ENCODE measurements at places on chromosomes 7 and 10.

- no peak for DNase-seq
Measured at GRCh38 chr10:122034149-122034756, 45.3 kb downstream of the TACC2 start.

GRCh38 chr10:106935978-106936451 is 228.5 kb downstream of the SORCS1 start:
- DNase-seq = no peak

DNA sequence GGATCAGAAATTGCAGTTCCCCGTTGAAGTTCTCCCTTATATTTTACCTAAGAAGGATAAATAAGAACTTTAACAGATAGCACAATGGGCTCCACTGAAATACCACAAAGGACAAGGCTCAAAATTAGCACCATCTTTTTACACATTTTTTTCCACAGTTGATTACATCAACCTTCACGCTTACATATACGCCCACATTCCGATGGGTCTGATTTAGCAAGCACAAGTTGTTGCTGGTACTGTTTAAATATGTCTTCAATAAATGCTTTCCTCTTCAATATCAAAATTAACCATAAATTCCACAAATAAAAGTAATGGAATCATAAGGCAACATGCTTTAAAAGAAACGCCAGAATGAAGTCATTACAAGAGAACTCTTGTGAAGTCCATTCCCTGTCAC is 79.5 kb downstream of the NEBL start:
- DNase-seq = no peak

DNA sequence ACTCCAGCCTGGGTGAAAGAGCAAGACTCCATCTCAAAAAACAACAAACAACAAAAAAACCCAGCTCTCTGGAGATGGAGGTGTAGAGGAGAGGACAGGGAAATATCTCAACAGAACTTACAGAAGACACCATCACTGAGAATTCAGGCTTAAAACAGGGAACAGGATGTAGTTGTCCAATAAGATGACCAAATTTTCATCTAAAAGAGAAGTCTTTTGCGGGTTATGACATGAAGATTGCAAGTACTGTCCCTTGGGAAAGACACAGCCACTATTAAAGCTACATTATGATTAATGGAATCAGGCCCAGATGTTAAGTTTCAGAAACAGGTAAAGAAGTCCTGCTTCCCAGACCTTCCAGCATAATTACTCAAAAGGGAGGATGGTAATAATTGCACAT is 235.2 kb upstream of the NRP1 start:
- DNase-seq = no peak

GRCh38 chr7:116650436-116650835 is 21.6 kb upstream of the MET start:
- no peak for DNase-seq

- no peak for DNase-seq
Measured at GRCh38 chr10:18202680-18203460, 62.6 kb downstream of the CACNB2 start.

DNA sequence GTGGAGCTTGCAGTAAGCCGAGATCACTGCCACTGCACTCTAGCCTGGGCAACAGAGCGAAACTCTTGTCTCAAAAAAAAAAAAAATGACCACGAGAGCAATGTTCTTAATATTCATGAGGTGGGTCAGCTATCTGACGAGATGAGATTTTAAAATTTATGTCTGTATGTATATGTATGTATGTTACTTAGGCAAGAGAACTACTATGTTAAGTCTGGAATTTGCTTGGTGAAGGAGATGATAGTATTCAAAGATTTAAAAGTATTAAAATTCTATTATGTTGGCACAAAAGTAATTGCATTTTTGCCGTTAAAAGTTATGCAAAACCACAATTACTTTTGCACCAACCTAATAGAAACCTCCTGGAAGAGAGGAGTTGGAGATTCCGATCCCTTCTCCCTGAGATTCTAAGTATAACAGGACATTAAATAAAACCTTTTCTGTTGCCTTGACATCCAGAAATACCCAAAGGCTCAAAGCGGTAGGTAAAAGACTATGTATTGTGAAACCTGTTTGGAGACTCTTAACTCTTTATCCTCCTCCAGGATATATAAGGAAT is 114.3 kb upstream of the TNS3 start:
- DNase-seq = no peak

DNA sequence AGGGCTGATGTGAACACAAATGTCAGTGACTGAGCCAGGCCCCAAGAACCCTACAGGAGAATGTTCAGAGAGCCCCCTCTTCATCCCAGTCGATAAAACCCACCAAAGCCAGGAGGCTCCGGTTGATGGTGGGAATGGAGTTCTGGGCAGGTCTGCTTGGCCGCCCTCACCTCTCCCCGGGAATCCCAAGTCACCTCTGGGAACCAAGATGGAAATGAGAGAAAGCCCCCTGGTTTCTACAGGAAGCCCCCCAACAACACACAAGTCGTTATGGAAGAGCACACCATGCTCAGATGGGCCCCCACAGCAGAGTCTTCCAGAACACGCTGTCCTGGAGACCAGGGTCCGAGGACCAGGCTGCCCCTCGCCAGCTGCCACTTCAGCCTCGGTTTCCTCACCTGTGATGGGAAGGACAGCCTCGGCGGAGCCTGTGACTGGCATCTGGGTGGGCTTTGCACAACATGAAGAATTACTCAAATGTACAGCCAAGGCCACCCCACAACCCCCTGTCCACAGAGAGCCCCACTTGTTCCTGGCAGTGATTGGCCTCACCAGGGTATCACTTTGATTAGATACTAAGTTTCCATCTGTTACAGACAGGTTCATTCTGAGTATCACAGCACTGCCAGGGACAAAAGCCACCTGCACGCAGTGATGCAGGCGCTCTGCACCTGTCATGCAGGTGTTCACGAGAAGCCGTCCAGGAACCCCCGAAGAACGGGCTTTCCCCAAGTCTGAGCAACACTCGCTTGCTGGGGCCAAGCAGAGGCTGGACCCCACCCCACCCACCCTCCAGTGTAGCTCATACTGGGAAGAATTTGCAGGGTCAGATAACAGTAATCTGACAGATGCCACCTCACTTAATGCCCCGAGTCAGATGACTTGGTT is 57.6 kb downstream of the MKI67 start:
- no peak for DNase-seq

DNA sequence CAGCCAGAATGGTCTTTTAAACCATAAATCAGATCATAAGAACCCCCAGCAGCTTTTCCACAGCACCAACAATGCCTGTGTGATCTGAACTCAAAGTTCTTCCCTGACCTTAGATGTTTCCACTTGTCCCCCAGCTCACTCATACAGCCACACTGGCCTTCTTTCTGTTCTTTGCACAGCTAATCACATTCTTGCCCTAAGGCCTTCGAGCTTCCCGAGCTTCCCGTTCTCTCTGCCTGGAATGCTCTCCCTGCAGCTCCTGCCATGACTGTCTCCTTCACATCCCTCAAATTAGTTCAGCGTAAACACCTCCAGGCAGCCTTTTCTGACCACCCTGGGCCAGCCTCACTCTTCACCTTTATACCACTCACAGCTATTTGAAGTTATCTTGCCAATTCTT is 166.8 kb upstream of the NFE2L3 start:
- DNase-seq = no peak

DNA sequence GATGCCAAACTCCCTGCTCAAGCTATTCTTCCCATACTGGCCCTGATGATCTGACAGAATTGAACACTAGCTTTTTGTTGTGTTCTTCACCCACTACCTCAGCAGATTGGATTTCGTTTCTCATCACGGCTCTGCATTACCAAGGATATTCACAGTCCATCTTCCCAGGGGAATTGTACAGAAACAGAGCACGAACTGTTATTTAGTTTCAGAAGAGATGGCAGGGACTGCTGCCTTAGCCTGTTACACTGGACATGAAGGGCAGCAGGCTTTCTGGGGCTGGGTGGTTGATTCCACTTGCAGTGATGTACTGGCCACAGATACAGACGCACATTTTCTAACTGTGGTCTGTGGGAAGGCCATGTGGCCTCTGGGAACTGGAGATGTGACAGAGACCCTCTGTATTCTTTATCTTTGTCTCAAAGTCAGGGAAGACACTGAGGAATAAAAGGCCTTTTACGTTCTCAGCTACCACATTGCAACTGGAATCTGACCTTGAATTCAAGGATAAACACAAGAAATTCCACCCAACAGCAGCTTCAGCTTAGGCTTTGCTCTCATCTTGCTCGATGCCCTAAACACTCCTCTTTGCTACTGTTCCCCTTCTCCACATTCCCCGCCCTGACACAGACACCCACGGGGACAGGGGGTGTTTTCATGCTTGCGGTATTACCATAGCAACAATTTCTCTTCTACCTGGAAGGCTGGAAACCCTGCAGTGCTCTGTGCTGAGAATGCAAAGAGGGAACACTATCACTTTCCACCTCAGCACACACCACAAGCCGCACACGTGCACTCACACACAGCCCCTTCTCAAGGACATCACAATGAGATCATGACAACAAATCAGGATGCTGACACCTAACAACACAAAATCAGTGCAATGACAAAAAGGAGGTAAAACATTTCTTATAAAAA is 81.7 kb downstream of the RNF216 start:
- DNase-seq = peak; percentile 68

DNA sequence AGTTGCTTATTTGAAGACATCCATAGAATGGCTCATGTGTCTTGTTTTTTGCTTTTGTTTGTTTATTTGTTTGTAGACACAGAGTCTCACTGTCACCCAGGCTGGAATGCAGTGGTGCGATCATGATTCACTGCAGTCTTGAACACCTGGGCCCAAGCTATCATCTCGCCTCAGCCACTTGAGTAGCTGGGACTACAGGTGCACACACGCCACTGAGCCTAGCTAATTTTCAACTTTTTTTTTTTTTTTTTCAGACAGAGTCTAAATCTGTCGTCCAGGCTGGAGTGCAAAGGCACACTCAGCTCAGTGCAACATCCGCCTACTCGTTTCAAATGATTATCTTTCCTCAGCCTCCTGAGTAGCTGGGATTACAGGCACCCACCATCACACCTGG is 83.3 kb upstream of the KLF6 start:
- DNase-seq = no peak

DNA sequence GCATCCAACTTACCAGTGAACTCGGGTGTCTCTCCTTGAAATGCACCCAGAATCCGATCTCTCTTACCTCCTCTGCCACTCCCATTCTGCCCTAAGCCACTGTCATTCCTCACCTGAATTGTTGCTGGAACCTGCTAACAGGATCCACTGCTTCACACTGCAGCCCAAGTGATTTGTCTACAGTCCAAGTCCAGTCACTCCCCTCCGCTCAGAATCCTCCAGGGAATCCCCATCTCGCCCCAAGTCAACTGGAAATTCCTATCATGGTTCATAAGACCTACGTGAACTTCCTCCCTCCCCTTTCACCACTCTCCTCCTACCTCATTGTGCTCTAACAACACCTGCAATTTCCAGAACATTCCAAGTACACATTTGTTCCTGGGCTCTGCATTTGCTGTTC is 91.3 kb downstream of the SCRN1 start:
- DNase-seq = no peak

DNA sequence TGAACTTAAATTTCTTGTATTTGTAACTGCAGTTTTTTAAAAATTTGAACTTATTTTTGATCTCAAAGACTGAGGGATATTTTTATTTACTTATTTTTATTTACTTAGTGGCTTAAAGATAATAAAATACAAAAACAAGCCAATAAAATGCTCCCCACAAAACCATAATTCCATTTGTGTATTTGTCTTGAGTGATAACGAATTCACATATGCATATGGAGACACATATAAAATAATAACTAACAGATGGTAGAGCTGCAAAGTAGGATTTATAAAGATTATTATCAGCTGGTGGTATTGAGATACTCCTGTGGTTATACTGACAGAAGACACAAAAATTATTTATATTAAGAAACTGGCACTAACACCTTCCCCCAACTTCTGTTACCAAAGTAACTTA is 90.2 kb upstream of the RPA3 start:
- no peak for DNase-seq

GRCh38 chr10:127903789-127904188 is 3.1 kb upstream of the PTPRE start:
- no peak for DNase-seq

DNA sequence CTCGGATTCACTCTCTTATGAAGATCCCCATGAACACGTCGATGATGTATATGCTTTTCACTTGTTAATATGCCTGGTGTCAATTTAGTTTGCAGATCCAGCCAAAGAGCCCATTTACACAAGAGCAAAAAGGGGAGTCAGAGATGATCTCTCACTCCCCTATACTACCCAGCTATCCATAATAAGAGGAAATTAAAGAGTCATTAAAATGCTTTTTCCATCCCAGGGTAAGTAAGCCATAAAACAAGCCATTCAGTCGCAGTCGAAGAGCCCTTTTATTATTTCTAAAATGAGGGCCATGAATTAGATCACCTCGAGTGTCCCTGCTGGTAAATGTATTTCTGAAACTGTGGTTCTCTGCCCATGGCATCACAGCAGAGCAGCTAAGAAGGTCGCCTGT is 41.2 kb downstream of the CHCHD3 start:
- DNase-seq = no peak

DNA sequence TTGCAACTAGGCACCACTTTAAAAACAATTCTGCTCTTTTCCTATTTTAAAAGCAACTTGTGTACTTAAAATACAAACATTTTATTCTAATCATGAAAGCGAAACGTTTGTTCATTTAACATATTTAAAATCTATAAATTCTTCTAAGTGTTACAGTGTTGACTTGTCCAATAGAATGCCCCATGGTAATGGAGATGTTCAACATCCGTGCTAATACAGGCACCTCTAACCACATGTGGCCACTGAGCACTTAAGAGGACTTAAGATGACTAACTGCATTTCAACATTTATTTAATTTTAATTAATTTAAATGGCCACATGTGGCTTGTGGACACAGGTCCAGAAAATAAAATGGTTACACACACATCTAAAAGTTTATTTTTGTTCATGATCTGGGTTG is 115.1 kb downstream of the TPK1 start:
- no peak for DNase-seq

DNA sequence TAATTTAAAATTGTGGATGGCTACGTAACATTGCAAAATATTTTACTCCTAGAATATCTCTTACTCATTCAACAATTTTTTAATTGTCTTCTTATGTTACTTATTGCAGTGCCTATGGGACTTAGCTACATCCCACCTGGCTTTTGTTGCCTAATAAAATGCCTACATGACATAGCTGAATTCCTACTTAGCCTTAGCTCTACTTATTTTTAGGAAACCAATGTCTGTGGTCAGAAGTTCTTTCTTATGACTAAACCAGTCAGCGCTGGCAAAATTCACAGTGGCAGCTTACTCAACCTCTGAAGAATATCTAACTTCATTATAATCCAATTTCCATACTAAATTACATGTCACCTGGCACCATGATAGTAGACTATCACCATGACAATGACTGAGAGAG is 1612.4 kb upstream of the LRRTM3 start:
- no peak for DNase-seq

- DNase-seq = no peak
Measured at GRCh38 chr7:38215115-38215514, 37.1 kb downstream of the STARD3NL start.

GRCh38 chr7:40419806-40420205 is 285.0 kb downstream of the SUGCT start:
- DNase-seq = no peak

DNA sequence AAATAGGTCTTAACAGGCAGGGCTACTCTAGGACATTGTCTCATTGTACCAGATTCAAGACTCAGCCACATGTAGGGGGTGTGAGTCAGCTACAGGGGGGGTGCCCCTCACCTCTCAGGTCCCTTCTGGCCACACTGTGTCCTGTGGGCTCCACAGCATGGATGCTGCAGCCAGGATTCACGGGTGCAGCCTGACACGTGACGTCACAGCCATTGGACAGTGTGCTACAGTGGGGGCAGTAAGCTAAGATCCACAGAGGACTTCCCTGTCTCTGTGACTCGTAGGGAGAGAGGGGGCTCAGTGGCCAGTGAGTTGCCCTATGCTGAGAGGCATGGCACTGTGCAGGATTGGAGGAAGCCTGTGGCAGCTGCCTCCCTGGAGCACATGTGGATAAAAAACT is 77.9 kb downstream of the TMEM178B start:
- DNase-seq = no peak

Measured in Jurkat, Clone E6-1 (cell line).